ENCODE measurements at places on chromosomes 6 and 20. TPM values are rescaled to one million over a fixed set of nuclear protein-coding genes. Genes with fewer than 3 reads are reported as not detected.
A peak's percentile ranks its signal among the peaks of the same experiment; 100 is the strongest.

DNA sequence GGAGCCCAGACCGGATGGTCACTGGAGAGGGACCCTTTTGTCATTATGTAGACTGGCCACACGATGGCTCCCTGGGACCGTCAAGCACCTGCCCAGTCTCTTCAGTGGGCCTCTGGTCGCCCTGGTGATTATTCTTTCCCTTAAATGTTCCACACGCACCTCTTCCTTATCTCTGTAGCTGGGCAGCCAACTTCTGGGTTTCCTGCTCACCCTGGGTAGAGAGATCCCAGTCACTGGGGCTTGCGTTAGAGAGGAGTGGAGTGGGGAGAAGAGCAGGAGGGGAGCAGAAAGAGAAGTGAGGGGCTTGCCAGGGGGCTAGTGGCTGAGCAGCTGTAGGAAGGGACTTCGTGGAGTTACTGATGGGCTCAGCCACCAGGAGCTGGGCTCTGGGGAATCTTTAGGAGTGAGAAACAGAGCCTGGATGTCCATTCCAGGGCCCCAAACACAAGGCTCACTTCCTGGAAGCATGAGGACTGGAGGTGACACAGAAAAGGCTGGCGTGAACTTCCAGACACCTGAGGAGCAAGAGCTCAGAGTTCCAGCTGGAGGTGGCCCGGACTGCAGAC, 150.1 kb downstream of the DHX35 start:
- H3K27ac ChIP-seq: no peak overlapping the region
- H3K4me3 ChIP-seq: no peak overlapping the region
- H3K36me3 ChIP-seq: no peaks in the 10 kb centered on the region
- DNase-seq: no peak

DNA sequence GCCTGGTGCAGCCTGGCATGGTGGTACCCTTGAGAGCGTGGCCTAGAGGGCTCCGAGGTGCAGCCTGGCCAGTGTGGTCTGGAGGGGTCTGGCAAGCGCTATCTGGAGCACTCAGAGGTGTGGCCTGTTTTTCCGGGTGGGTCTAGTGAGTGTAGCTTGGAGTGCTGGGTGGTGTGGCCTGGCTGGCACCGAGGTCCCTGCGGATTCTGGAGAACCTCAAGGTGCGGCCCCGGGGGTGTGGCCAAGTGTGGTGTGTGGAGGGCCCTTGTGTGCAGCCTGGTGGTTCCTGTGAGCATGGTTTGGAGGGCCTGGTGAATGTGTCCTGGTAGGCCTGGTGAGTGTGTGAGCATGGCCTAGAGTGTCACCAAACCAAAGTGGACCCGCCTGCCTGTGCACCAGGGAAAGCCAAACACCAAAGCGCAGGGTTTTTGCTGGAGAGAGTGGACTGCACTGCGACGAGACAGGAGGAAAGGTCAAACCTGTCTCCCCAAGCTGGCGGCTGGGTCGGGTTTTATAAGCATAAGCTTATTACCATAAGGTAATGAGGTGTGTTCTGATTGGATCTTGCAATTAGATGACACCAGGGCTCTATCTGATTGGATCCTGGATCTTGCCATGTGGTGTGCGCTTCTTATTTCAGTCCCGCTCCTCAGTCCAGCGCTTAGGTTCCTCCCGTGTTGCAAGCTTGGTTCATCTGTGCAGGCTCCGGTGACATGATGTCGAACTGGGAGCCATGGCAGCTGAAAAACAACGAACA, 35.7 kb downstream of the IGF2R start:
- H3K4me1 ChIP-seq: peaks cover 20% of the 10 kb centered on the region
- no peak overlapping the region for H3K27ac ChIP-seq
- DNase-seq: no peak
- H3K36me3 ChIP-seq: peaks cover 8% of the 10 kb centered on the region
- no peak overlapping the region for H3K4me3 ChIP-seq

DNA sequence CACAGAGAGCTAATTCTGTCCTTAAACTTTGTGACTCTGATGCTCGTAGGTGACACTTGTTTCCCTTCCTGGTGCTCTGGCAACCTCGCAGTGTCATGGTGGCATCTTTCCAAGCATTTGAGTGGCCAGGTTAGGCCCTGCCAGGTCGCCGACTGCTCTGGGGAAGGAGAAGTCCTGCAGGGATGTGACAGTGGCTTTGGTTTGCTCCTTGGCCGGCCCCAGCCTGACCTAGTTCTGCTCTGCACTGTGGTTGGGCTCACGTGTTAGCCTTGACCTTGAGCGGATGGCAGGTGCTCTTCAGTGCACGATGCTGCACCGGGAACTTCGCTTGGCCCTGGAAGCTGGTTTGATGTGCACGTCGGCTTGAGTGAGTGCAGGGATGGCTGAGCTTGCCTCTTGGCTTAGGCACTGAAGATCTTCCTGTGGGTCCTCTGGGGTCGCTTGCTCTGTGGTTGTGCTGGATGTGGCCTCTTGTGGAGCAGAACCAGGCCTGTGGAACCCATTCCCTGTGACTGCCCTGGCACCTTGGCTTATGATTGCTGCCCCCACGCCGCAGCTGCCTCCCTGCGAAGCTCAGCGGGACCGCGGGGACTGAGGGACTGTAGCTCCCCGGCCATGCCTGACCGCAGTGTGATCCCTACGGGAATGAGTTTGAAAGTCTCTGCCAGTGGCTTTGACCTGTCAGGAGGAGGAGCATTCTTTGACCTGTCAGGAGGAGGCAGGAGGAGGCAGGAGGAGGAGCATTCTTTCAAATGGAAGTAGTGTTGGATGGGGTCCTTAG, 8.7 kb downstream of the OSBPL2 start:
- no peak overlapping the region for H3K27ac ChIP-seq
- H3K4me1 ChIP-seq: peaks cover 23% of the 10 kb centered on the region
- H3K36me3 ChIP-seq: peaks cover 23% of the 10 kb centered on the region
- no peaks in the 10 kb centered on the region for H3K27me3 ChIP-seq
- no peak for DNase-seq

GRCh38 chr6:26593278-26594130, 3.2 kb upstream of the ABT1 start:
- H3K4me1 ChIP-seq: peaks cover 29% of the 10 kb centered on the region
- peaks cover 32% of the 10 kb centered on the region for H3K27me3 ChIP-seq
- no peak overlapping the region for H3K4me3 ChIP-seq

- H3K4me1 ChIP-seq: no peaks in the 10 kb centered on the region
- no peak overlapping the region for H3K27ac ChIP-seq
- H3K4me3 ChIP-seq: no peak overlapping the region
- H3K36me3 ChIP-seq: peaks cover 53% of the 10 kb centered on the region
- no peaks in the 10 kb centered on the region for H3K27me3 ChIP-seq
- DNase-seq: no peak
These were observed 15.8 kb upstream of the MAP7 start for GRCh38 chr6:136566007-136566487.

GRCh38 chr6:31186052-31186734, 15.7 kb upstream of the POU5F1 start:
- no peak overlapping the region for H3K27ac ChIP-seq
- H3K27me3 ChIP-seq: no peaks in the 10 kb centered on the region
- no peak for DNase-seq

GRCh38 chr6:109393157-109393885, 11.1 kb upstream of the CD164 start:
- H3K27ac ChIP-seq: no peak overlapping the region
- no peaks in the 10 kb centered on the region for H3K4me1 ChIP-seq
- H3K27me3 ChIP-seq: no peaks in the 10 kb centered on the region
- H3K4me3 ChIP-seq: no peak overlapping the region
- H3K36me3 ChIP-seq: no peaks in the 10 kb centered on the region

DNA sequence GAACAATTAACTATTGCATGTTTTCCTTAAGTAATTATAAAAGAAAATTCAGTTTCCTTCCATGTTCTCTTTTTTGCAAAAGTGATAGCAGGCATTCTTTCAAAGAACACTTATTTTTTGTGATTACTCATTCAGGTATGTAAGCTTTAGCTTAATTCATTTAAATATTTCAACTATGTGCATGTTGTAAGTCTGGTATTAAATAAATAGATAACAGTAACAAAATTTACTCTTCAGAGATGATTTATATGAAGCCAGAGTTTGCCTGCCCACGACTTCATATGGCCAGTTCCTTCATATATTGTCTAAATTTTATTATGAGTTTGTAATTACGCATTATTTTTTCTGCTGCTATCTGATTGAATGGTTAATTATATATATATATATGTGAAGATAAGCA, 110.9 kb downstream of the ADGRG6 start:
- H3K4me3 ChIP-seq: no peak overlapping the region
- DNase-seq: no peak
- H3K4me1 ChIP-seq: no peaks in the 10 kb centered on the region
- H3K36me3 ChIP-seq: no peaks in the 10 kb centered on the region

GRCh38 chr20:40341561-40341960, 347.5 kb downstream of the MAFB start:
- no peak overlapping the region for H3K4me3 ChIP-seq
- no peaks in the 10 kb centered on the region for H3K4me1 ChIP-seq
- H3K27ac ChIP-seq: no peak overlapping the region
- no peak for DNase-seq
- no peaks in the 10 kb centered on the region for H3K36me3 ChIP-seq

DNA sequence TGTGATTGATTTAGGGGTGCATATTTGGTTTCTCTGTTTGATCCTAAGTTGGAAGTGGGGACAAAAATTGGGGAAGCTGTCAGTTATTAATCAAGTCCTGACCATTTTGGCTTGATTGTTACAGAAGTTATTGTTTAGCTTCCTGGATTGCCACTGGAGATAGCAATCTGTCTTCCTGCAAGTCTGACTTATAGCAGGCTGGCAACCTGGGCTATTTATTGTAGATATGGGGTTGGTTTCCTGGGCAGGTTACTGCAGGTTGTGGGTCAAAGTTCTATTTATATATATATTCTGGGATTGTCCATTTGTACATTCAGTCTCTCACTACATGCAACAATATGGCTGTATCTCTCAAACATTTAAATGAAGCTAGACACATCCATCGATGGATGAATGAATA, 17.8 kb downstream of the KCNS1 start:
- no peak overlapping the region for H3K27ac ChIP-seq
- H3K4me1 ChIP-seq: no peaks in the 10 kb centered on the region
- no peak overlapping the region for H3K4me3 ChIP-seq
- peaks cover 62% of the 10 kb centered on the region for H3K36me3 ChIP-seq
- no peak for DNase-seq

DNA sequence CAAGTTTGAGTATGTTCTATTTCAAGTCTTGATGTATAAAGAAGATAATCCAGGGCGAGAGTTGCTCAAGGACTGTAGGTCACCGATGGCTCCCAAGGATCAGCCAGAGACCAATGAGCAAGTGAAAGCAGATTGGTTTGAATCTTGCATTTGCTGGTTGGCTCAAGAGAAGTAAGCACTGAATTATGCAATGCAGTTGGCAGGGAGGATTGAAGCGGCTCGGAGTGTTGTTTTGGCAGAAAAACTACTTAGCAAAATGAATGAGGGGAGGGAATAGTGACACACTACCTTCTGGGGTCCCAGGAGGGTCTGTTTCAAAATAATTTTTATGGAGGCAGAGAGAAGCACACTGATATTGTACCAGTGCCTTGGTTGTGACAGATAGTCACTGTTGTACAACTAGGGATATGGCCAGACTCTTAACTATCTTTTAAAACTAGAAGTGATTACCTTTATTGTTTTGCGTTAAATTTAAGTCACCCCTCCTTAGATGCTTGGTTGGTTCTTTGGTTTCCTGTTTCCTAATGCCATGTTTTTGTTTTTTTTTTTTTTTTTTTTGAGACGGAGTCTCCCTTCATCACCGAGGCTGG, 15.7 kb downstream of the SASH1 start:
- no peaks in the 10 kb centered on the region for H3K4me1 ChIP-seq
- H3K27ac ChIP-seq: no peak overlapping the region
- no peaks in the 10 kb centered on the region for H3K27me3 ChIP-seq
- no peaks in the 10 kb centered on the region for H3K36me3 ChIP-seq
- H3K4me3 ChIP-seq: no peak overlapping the region

GRCh38 chr6:141107591-141108160, 1025.0 kb upstream of the GJE1 start:
- H3K36me3 ChIP-seq: no peaks in the 10 kb centered on the region
- H3K4me3 ChIP-seq: no peak overlapping the region
- H3K27me3 ChIP-seq: no peaks in the 10 kb centered on the region
- DNase-seq: no peak
- no peak overlapping the region for H3K27ac ChIP-seq

- H3K36me3 ChIP-seq: no peaks in the 10 kb centered on the region
- H3K27ac ChIP-seq: no peak overlapping the region
These were observed 131.1 kb downstream of the PXDC1 start for GRCh38 chr6:3620389-3620788.

DNA sequence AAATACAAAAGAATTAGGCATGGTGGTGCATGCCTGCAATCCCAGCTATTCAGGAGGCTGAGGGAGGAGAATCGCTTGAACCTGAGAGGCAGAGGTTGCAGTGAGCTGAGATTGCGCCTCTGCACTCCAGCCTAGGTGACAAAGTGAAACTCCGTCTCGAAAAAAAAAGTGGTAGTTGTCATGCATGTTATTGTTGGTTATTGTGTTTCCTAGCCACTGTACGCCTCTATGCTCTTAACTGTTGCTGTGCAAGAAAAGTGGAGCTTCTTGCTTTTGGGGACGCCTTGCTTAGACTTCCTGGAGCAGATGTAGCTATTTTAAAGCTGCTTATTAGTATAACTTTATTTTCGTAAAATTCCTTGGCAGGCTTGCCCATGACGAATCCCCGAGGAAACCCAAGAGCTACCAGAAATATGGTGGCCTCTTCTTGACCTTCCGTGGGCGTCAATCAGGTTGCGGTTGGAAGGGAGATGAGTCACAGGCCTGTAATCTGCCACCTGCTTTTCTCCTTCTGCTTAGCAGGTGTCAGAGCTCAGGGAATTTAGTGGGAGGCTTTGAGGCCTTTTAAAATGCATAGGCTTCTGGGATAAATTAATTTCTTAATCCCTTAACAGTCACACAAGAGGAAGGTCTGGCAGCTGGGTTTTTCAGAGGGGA, 17.3 kb downstream of the GABRR2 start:
- peak; percentile 67 for DNase-seq
- no peaks in the 10 kb centered on the region for H3K27me3 ChIP-seq
- H3K36me3 ChIP-seq: no peaks in the 10 kb centered on the region
- H3K4me3 ChIP-seq: no peak overlapping the region
- H3K27ac ChIP-seq: no peak overlapping the region
- peaks cover 28% of the 10 kb centered on the region for H3K4me1 ChIP-seq

DNA sequence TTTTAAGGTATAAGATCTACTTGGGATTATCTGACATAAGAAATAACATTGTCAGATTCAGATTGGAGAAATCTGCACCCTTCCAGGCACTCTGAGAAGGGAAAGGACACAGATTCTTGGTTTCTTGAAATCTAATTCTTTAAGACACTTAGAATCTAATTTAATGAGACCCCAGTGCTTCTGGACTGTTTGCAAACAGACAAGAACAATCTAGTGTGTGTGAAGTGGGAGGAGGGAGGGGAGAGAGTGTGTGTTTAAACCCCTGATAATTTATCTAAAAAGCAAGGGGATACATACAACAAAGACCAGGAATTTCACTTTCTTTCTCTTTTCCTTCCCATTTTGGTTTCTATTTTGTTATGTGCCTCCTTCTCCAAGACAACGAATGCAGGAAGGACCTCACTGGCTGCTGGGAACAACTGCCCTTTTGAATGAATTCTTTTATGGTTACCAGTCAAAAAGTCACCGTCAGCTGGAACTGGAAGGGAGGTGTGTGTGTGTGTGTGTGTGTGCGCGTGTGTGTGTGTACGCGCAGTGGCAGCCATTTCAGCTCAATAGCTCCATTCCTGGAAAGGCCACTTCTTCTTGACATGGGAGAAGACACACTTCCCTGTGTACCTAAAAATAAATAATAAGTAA, 129.4 kb downstream of the BCAS1 start:
- DNase-seq: no peak
- no peak overlapping the region for H3K4me3 ChIP-seq
- H3K4me1 ChIP-seq: peaks cover 5% of the 10 kb centered on the region
- H3K27ac ChIP-seq: no peak overlapping the region

The HTR1B gene
- total RNA-seq: not detected

The RALGAPB gene
- total RNA-seq: 30.4 TPM

The DEFB132 gene
- not detected for total RNA-seq

The PCK1 gene
- total RNA-seq: not detected

The EYA2 gene
- not detected for total RNA-seq

The ULBP1 gene
- total RNA-seq: 0.08 TPM

The C20orf144 gene
- total RNA-seq: 0.19 TPM

The ANKEF1 gene
- 1.3 TPM for total RNA-seq

All from CD4-positive, alpha-beta T cell (primary cell).